ENCODE measurements at places on chromosomes 11 and 22.

DNA sequence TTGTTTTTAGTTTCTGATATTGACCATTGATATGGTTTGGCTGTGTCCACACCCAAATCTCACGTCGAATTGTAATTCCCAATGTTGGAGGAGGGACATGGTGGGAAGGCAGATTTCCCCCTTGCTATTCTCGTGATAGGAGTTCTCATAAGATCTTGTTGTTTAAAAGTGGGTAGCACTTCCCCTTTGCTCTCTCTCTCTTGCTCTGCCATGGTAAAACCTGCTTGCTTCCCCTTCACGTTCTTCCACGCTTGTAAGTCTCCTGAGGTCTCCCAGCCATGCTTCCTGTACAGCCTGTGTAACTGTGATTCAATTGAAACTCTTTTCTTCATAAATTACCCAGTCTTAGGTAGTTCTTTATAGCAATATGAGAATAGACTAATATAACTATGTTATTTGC is 203.6 kb upstream of the CHORDC1 start:
- no peak for DNase-seq

- no peak for DNase-seq
Measured at GRCh38 chr22:46036558-46037408, 59.8 kb upstream of the WNT7B start.

- no peak for DNase-seq
Measured at GRCh38 chr11:96257036-96257435, 86.0 kb downstream of the MAML2 start.

DNA sequence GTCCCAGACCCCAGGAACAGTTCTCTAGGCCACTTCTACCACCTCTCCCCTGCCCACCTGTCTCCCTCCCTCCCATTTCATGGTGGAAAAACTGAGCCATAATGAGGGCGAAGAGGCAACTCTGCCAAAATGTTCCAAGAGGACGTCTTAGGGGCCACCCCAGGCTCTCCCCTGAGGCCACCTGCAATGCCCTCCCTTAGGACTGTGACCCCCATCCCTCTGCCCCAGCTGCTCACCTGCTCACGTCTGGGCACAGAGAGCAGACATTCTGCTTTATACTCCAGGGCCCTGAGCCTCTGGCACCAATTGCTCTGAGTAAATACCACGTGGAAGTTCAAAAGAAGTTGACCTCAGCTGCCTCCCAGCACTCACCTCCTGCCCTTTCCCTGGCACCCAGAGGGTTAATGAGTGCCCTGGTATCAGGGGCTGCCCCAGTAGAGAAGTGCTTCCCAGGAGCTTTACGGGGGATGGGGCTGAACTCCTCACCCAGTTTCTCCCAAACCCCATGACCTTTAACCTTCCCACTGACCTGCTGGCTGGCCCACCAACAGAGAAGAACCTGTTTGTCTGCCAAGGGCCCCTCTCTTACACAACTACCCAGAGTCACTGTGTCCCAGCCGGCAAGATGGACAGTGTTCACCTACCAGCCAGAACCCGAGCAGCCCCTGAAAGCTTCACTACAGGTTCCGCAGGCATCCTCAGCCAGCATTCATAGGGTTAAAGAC is 627 bp upstream of the APOA5 start:
- no peak for DNase-seq

DNA sequence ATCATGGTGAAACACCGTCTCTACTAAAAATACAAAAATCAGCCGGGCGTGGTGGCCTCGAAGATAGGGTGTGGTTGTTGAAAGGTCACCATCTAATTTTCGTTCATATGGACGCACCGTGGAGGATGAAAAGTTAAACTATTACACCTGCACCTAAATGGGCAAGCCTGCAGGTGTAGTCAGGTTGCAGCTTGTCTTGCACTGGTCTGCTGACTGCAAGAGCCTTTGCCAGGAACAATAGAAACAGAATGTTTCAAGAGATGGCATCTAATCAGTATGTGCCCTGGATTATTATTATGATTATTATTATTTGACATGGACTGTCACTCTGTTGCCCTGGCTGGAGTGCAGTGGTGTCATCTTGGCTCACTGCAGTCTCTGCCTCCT is 908 bp downstream of the NADSYN1 start:
- no peak for DNase-seq

DNA sequence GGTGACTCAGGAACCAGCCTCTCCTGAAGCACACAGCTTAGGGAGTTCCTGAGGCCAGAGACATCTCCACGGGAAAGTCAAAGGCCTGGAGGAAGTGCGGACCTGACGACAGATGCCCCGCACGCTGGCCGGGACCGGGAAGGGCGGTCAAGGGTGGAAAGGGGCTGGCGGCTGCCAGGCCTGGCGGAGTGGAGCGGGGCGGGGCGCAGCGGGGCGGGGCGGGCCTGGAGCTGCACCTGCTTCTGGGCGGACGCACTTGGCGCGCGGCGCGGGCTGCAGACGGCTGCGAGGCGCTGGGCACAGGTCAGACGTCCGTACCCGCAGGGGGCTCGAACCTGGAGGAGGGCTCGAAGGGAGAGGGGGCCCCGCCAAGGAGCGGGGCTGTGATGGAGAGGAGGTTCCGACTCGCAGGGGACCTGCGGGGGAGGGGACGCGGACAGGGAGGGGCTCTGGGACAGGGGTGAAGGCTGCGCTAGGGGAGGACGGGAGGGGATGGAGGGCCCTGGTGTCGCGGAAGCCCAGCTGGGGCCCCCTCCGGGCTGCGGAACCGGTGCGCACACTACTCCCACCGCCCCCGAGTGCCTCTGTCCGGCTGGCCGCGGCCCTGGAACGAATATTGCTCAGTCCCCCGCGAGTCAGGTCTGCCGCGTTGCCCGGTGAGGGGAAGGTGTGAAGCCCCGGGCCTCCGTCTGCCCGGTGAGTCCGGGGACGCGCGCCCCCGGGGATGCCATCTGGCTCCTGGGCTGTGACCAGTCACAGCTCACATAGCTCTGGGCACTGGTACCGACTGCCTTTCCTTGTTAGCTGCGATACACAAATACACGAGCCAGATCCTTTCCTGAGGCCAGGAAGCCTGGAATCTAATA is at the start of gene TMEM45B:
TMEM45B (plus strand) TSS at position 253 of the 866 bp plus-strand sequence. CDS start 36,635 bp downstream, outside the sequence.
- DNase-seq = no peak

GRCh38 chr11:109697140-109697843 is 275.3 kb downstream of the C11orf87 start:
- no peak for DNase-seq

GRCh38 chr11:69670158-69670845 is 4.9 kb downstream of the LTO1 start:
- peak; percentile 29 for DNase-seq

DNA sequence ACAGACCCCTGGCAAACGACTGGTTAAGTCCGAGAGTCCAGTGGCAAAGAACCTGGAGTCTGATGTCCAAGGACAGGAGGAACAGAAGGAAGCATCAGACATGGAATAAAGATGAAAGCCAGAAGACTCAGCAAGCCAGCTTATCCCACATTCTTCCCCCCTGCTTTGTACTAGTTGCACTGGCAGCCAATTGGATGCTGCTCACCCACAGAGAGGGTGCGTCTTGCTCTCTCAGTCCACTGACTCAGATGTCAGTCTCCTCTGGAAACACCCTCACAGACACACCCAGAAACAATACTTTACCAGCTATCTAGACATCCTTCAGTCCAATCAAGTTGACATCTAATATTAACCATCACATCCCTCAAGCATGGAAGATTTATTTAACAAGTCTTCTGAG is 1265.8 kb upstream of the CNTN5 start:
- DNase-seq = no peak

DNA sequence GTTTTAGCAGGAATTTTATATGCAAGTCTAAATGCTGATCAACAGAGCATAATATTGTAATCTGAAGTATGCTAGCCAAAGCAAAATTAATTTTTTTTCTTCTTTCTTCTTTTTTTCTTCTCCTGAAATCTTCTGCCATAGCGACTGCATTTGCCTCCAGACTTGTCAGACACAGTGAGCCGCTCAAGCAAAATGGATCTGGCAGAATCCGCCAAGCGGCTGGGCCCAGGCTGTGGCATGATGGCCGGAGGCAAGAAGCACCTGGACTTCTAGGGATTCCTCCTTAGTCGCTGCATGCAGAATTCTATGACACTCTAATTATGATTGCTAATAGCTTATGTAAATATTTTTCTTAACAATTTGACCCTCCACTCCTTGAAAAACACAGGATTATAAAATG is 27.9 kb downstream of the PAX6 start:
- DNase-seq = no peak

DNA sequence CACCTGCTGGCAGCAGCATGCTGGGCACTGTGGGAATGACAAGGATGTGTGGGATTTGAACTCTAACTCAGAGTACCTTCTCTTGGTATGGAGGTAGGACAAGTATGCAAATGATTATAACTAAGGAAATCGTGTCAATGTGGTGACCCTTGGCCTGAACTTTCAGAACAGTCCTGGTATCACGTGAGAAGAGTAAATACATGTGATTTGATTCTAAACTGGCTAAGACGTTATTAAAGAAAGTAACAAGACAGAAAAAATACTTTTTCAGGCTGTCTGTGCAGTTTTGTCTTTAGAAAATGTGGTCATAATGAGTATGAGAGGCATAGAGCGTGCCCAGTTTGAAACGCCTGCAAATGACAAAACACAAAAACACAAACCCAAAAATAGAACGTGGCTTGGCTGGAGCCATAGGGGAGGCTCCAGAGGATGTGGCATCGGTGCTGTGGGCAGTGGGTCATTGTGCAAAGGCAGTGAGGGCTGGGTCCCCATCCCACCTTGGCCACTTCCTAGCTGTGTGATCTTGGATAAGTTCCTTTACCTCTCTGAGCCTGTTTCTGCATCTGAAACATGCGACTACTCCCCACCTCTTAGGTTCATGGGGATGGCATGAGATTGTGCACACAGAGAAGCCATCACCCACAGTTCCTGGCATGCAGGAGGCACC is 18.4 kb upstream of the IL2RB start:
- no peak for DNase-seq

DNA sequence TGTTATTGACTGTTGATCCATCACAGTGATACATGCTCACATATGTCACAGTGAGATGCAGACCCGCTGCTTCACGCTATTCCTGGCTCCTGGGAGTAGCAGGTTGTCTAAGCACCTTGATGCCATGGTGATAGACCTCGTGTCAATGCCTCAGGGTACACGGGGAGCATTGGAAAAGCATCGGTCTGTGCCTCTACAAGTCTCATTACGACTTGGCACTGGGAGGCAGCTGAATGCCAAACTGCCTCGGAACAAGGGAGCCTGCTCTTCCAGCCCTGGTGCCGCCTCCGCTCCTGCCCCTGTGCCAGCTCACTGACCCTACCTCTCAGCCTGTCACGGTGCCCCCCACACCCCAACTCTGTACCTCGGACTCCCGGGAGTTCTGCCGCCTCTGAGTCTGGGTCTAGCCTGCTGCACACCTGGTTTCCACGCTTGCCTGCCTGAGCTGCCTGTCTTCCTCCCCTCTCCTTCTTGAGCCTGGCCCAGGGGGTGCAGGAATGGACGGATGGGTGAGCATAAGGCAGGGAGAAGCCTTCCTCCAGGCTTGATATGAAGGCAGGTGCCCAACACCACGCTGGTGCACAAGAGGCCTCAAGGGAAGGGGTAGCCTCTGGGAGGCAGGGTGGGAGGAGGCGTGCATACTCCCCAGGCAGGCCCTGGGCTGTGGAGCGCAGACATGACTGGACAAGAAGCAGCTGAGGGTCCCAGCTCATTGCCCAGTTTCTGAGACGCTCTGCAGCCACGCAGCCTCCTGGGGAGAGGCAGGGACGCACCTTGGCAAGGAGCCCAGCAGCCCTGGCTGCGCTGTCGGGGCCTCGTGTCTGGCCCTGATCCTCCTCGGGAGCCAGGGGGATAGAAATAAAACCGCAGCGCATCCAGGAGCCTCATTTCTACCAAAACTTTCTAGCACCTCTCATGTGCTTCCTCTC is 1.8 kb upstream of the NFAM1 start:
- DNase-seq = no peak

GRCh38 chr11:114172871-114173444 is 113.4 kb downstream of the ZBTB16 start:
- DNase-seq = no peak

DNA sequence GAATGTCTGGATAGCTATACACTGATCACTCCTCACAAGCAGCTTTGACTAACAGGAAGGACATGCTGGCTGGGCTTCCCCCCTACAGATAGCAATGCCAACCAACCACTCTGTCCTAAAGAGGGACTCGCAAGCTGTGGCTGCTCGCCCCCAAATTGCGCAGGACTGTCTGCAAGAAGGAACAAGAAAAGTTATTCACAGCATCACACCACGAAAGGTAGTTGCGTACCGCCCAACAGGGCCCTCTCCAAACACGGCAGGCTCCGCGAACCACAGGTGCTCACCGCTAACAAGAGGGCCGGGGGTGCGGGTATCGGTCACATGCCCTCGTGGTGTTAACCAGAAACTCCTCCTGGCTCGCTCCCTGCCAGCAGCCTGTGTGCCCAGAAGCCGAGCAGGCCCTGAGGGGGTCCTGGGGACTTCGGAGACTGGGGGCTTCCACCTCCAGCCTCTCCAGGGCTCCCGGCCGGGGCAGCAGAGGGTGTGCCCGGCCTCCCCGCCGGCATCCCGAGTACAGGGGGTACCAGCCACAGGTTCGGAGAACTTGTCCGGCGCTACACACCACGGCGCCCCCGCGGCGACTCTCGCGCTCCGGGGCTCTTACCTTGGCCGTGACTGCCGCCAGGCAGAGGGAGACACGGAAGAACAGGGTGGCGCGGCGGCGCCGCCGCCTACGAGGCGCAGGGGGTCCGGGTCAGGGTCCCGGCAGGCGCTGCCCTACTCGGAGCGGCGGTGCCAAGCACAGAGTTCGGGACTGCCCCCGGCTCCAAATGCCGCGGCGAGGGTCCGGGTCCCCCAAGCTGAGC is 682 bp downstream of the LARGE1 start:
- DNase-seq = no peak

DNA sequence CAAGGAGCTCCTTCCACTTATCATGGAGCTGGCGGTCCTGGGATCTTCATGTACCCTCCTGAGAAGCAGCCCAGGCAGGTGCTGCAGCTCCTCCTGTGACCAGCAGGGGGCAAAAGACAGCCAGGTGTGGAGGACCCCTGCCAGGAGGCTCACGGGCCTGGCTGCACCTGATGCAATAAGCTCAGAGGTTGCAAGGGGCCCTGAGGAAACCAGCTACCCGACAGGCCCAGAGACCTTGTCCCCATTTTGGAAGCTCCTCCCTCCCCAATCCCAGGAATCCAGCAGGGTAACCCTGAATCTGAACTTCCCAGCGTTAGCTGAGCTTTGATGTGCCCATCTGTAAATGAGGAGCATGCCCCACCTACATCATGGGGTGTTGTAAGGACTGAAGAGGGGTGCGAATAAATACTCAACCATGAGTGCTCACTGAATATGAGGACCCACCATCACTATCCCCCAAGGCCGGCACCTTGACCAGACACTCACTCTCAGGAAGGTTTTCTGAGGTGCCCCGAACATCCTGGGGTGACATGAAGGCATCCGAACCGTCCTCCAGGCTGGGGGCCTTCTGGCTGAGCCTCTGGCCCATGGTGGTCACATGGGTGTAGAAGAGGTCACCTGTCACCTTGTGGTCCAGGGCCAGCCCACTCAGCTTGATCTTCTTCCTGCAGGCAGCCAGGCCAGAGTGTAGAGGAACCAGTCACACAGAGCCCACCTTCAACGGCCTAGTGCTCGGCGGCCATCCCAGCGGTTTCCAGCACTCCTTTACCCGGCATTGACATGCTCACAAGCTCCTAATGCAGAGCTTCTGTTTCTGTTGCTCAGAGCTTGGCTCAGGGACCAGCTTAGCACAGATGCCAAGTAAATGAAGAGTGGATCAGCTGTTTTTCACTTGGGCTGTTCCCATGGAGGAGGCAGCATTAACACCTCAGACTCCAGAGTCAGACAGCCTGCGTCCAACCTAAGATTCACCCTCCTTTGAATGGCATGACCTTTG is 21.7 kb downstream of the SLC43A1 start:
- DNase-seq = peak; percentile 46

GRCh38 chr11:134949121-134950090 is 537.4 kb upstream of the B3GAT1 start:
- no peak for DNase-seq

Measured in stimulated activated CD8-positive, alpha-beta memory T cell treated with anti-CD3 and anti-CD28 coated beads, Interleukin-15, amount 100 ng/mL, for 24 hours (primary cell).